ENCODE measurements at places on chromosomes 2 and 18. TPM values are rescaled to one million over a fixed set of nuclear protein-coding genes. Genes with fewer than 3 reads are reported as not detected.

GRCh38 chr2:232369126-232369951, 9.2 kb upstream of the ALPP start:
- no peaks in the 10 kb centered on the region for H3K27me3 ChIP-seq
- H3K27ac ChIP-seq, result no peak overlapping the region
- no peaks in the 10 kb centered on the region for H3K36me3 ChIP-seq

GRCh38 chr18:55688030-55688429, 100.0 kb upstream of the TCF4 start:
- H3K27ac ChIP-seq, result no peak overlapping the region
- H3K36me3 ChIP-seq, result no peaks in the 10 kb centered on the region
- no peaks in the 10 kb centered on the region for H3K4me1 ChIP-seq
- H3K27me3 ChIP-seq, result no peaks in the 10 kb centered on the region
- no peak for DNase-seq
- no peak overlapping the region for H3K4me3 ChIP-seq

GRCh38 chr2:211748339-211748738, 790.3 kb downstream of the ERBB4 start:
- H3K27ac ChIP-seq, result no peak overlapping the region
- no peaks in the 10 kb centered on the region for H3K4me1 ChIP-seq
- H3K4me3 ChIP-seq, result no peak overlapping the region
- H3K27me3 ChIP-seq, result no peaks in the 10 kb centered on the region
- H3K36me3 ChIP-seq, result no peaks in the 10 kb centered on the region

DNA sequence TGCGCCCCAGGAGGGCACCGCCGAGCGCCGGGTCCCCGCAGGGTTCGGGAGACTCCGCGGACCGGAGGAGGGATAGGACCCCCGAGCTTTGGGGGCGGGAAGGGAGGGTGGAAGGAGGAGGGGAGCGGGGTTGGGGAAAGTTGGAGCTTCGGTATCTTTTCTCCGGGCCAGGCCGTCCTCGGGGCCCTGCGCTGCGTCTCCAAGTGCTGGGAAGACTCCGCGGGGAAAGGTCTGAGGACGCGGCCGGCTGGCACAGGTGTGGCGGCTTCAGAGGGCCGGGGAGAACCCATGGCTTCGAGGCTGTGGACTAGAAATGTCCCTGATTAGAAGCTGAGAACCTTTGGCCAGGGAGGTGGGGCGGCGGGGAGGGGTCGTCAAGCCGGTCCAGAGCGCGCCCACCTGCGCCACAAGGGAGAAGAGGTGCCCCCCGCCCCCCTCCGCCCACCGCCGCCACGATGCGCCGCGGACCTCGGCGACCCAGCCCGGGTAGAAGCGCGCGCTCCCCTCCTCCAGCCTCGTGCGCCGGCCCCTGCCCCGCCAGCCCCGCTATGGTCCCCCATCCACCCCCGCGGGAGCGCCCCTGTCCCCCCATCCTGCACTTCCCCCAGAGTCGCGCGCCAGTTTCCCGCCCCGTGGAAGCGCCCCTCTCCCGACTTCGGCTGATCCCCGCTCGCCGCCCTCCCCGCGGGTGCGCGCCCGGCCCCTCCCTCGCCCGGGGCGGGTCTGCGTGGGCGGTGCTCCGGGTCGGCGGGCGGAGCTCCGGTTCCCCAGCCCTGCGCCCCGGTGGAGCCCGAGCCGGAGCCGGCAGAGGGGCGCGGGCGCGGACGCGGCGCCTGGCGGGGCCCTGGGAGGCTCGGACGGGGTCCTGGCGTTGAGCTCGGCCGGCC, at the start of gene SNTG2:
TSS of gene SNTG2 (plus strand) at position 770 of the 887 bp plus-strand sequence. CDS start 148 bp downstream, outside the sequence.
- no peak within 1 kb of the TSS for H3K27ac ChIP-seq
- no peak within 1 kb of the TSS for H3K4me3 ChIP-seq
- no peaks in the 10 kb centered on the region for H3K4me1 ChIP-seq
- peak; percentile 77 for DNase-seq
- peaks cover 6% of the 10 kb centered on the region for H3K27me3 ChIP-seq

The ANKZF1 gene
- total RNA-seq, result 48.9 TPM

The CYP1B1 gene
- 79.2 TPM for total RNA-seq

DNA sequence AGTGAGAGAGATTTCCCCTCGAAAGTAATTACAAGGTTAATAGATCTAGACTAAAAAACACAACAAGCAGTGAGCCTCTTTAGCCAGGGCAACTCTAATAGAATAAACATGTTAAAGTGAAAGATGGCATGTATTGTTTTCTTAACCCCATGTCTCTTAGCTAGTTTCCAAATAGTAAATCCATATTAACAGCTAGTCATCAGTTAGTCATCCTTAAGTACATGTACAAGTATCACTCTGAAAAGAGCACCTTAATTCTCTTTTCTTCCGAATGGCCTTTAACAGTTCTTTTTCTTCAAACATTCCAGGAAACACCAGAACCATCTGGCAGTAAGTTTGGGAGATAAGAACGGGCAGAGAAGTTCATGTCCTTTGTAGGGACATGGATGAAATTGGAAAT, 1480.0 kb downstream of the LRP1B start:
- DNase-seq, result no peak
- H3K4me3 ChIP-seq, result no peak overlapping the region
- H3K4me1 ChIP-seq, result no peaks in the 10 kb centered on the region
- H3K27me3 ChIP-seq, result no peaks in the 10 kb centered on the region

GRCh38 chr2:157441072-157441454, 2.8 kb downstream of the CYTIP start:
- DNase-seq, result no peak
- no peaks in the 10 kb centered on the region for H3K27me3 ChIP-seq
- peaks cover 13% of the 10 kb centered on the region for H3K4me1 ChIP-seq
- no peak overlapping the region for H3K4me3 ChIP-seq

The LOXHD1 gene
- total RNA-seq, result 0.25 TPM

The IL1RL2 gene
- 1.4 TPM for total RNA-seq

The ZEB2 gene
- 136 TPM for total RNA-seq

GRCh38 chr2:219418155-219419011, at the start of gene DES:
Gene DES (plus strand): TSS chr2:219418377. CDS start chr2:219418463, 86 bp downstream.
- no peak within 1 kb of the TSS for H3K27ac ChIP-seq
- no peaks in the 10 kb centered on the region for H3K4me1 ChIP-seq
- H3K36me3 ChIP-seq, result no peaks in the 10 kb centered on the region
- no peak within 1 kb of the TSS for H3K4me3 ChIP-seq
- no peaks in the 10 kb centered on the region for H3K27me3 ChIP-seq

DNA sequence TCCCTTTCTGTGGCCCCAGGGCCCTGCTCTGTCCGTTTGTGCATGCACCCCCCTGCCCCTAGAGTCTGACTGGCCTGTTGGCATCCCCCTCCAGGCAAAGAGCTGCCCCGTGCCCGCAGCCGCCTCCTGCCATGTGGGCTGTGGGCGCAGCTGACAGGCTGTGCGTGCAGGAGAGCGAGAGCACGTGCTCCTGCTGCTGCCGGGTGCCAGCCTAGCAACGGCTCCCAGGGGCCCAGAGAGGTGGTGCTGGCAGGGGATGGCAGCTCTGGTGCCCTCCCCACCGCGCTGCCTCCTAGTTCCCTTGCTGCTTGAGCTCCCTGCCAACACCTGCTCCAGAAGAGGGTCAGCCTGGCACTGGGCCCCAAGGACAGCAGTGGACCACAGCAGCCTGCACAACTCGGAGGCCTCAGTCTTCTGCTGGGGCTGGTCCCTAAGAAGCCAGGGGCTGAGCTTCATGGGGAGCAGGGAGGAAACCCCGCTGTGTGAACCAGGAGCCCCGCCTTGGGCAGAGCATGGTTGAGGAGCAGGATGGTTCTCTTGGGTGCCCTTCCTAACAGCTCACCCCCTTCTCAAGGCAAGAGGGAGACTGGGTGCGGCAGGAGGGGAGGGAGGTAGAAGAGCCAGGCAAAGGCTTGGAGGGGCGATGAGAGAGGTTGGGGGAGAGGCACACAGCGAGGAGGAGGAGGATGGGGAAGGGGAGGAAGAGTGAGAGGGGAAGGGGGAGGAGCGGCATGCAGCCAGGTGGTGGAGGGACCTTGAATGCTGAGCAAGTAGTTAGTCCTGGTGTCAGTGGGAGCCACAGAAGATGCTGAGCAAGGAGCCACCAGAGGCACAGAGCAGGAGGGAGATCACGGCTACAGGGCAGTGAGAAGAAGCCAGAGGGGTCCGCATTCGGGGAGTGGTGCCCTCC, 23.8 kb upstream of the PTMA start:
- H3K27me3 ChIP-seq, result no peaks in the 10 kb centered on the region
- DNase-seq, result no peak
- H3K36me3 ChIP-seq, result no peaks in the 10 kb centered on the region
- H3K27ac ChIP-seq, result no peak overlapping the region
- H3K4me3 ChIP-seq, result no peak overlapping the region

DNA sequence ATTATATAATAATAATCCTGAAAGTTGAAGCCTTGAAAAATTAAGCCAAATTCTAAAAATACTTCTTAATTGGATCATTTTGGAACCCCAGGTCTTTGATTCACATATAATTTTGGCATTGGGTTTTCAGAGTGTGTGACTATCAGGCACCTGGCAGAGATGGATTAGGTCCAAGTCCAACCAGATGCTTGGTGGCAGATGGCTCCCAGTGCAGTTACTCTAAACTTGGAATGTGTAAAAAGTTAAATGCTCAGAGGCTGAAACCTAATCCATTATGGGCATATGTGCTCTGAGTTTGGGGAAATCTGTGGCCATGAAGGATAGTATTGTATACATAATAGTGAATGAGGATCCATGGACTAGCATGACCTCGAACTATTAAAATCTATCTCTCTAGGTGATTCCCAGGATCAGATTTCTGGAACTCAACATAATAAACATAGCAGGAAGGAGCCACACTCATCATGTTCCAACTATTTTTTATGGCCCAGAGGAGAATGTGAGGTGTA, 333.0 kb downstream of the RPRM start:
- H3K27ac ChIP-seq, result no peak overlapping the region
- no peak for DNase-seq
- no peaks in the 10 kb centered on the region for H3K27me3 ChIP-seq
- H3K4me1 ChIP-seq, result no peaks in the 10 kb centered on the region

The IL37 gene
- not detected for total RNA-seq

The NXPH2 gene
- total RNA-seq, result 0.57 TPM

DNA sequence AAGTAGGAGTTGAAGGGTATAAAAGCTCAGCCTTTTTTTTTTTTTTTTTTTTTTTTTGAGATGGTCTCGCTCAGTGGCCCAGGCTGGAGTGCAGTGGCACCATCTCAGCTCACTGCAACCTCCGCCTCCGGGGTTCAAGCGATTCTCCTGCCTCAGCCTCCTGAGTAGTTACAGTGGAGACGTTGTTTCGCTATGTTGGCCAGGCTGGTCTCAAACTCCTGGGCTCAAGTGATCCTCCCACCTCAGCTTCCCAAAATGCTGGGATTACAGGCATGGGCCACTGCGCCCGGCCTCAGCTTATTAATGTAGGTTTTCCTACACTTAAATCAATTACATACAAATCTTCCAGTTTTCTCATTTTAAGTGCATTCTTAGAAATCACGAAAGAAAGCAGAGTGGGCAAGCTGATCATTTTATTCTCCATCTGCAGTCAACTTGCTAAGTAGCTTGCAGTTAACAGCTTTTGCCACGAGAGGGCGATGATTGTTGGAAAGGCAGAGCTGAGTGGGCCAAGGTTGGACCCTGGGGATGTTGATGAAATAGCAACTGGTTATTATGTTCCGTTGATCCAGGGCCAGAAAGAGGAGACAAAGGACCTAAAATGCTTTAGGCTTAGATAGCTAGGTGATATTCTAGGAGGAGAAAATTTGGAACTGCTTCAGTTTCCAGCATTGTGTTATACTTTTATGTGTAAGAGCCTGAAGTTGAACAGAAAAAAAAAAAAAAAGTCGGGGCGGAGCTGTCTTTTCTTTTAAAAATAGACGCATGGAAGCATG, 234.4 kb upstream of the EPAS1 start:
- H3K27ac ChIP-seq, result peak overlapping the region; percentile 23
- H3K4me3 ChIP-seq, result no peak overlapping the region
- no peaks in the 10 kb centered on the region for H3K4me1 ChIP-seq
- H3K27me3 ChIP-seq, result no peaks in the 10 kb centered on the region
- peak; percentile 81 for DNase-seq
- H3K36me3 ChIP-seq, result no peaks in the 10 kb centered on the region

The TMEM247 gene
- total RNA-seq, result not detected

GRCh38 chr2:28652217-28652616, 99.4 kb upstream of the PPP1CB start:
- no peaks in the 10 kb centered on the region for H3K36me3 ChIP-seq
- DNase-seq, result no peak
- H3K27ac ChIP-seq, result no peak overlapping the region

The FZD7 gene
- total RNA-seq, result 14.0 TPM

GRCh38 chr2:103788389-103788788, 1026.6 kb downstream of the TMEM182 start:
- DNase-seq, result no peak
- no peak overlapping the region for H3K27ac ChIP-seq
- no peak overlapping the region for H3K4me3 ChIP-seq
- H3K4me1 ChIP-seq, result no peaks in the 10 kb centered on the region
- H3K27me3 ChIP-seq, result no peaks in the 10 kb centered on the region

DNA sequence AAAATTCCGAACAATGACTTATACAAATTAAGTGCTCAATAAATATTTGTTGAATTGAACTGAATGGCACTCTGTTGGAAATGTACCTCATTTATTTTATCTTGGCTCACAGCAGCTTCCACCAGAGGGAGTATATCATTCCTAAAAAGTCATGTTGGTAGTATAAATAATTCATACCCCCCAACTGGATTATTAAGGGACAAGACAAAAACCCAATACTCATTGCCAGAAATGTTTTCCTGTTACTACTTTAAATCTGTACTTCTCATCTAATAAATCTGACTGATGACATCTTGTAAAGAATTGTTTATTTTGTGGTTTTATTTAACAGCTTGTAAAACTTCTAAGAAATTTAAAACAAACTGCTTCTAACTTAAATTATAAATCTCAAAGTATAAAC, 163.9 kb downstream of the CDH2 start:
- H3K4me3 ChIP-seq, result no peak overlapping the region
- H3K27me3 ChIP-seq, result no peaks in the 10 kb centered on the region
- H3K36me3 ChIP-seq, result no peaks in the 10 kb centered on the region
- H3K27ac ChIP-seq, result no peak overlapping the region
- no peak for DNase-seq

DNA sequence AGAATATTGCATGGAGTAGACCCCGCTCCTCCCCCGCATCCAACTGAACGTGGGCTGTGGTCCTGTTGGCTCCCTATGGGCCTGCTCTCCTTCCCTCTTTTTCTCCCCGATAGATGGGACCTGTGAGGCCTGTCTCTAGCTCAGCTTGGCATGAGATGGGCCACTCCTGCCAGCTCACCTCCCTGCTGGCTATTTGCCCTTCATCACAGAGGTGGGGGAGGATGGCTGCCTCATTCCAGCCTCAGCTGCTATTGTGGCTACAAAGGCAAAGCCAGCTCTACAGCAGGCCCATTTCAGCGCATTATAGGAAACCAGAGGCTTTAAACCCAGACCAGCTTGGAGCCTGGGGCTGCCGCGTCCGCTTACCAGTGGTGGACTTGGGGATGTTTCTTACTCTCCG, 313.9 kb downstream of the GBX2 start:
- no peaks in the 10 kb centered on the region for H3K36me3 ChIP-seq
- no peak for DNase-seq
- no peak overlapping the region for H3K4me3 ChIP-seq

- no peaks in the 10 kb centered on the region for H3K4me1 ChIP-seq
- H3K27me3 ChIP-seq, result no peaks in the 10 kb centered on the region
- peaks cover 18% of the 10 kb centered on the region for H3K36me3 ChIP-seq
- no peak for DNase-seq
Measured at GRCh38 chr2:218228366-218229090, 11.5 kb downstream of the ARPC2 start.

The PPP1R1C gene
- 2.5 TPM for total RNA-seq

The REG3A gene
- not detected for total RNA-seq

The KDSR gene
- total RNA-seq, result 73.5 TPM
